ENCODE measurements at places on chromosomes 3 and 15.

DNA sequence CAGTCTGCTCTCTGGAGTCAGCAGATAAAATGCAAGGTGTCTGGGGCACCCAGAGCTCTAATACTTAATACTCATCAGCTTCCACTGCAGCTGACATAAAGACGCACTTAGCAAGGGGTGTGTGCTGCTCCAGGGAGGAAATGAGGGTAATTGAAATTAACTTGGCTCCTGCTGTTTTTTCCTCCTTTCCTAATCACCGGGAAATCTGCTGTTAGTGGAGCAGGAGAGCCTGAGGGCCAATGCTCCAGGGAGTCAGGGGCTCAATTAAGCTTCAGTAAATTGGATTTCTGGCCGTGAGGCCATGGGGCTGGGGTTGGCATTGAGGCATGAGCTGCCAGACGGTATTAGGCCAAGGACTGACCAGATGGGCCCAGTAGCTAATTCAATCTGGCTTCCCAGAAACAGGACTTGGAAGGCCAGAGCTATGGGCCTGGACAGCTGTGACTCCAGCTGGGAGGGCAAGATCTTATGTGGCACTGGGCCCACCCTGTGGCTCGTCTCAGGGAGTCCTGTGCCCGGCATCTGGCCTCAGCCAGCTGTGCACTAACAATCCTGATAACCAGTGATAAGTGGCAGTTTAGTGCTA, 30.7 kb upstream of the CHRNB4 start:
- DNase-seq = no peak

GRCh38 chr3:59339818-59340217, 290.0 kb upstream of the CFAP20DC start:
- no peak for DNase-seq

DNA sequence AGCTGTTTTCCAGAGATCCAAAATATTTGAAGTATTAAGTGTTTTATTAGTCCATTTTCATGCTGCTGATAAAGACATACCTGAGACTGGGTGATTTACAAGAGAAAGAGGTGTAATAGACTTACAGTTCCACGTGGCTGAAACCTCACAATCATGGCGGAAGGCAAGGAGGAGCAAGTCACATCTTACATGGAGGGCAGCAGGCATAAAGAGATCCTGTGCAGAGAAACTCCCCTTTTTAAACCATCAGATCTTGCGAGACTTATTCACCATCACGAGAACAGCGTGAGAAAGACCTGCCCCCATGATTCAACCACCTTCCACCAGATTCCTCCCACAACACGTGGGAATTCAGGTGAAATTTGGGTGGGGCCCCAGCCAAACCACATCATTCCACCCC, 82.0 kb downstream of the KY start:
- DNase-seq = no peak

DNA sequence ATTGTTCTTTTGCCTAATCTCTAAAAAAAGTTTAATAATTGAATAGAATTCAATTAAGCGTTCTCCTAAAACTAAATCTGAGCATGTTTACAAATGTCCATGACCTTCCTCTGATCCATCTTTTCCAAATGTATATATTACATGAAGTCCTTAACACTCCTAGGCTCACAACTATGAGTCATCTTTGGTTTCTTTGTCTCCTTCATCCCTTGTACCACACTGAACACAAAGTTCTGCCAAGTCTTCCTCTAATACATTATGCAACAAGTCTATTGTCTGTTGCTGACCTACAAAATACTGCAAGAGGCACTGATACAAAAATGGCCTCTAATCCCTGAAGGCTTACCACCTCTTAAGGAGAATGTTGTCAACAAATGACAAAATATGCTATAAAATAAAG, 550.2 kb downstream of the PYDC2 start:
- DNase-seq = no peak

DNA sequence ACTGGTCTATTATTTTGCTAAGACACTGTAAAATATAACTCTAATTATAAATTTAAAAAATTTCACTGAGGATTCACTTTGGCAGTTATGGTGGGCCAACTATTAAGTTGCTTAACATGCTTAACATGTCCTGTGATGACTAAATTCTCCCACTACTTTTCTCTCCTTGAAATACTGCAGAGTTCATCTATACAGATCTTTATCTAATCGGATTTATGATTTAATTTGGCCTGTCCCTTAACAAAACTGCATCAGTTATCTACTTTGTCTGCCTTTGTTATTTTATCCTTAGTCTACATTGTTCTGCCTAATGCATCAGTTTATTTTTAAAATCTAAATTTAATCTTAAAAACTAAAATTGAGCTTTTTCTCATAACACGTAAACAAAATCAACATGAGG, 26.4 kb downstream of the CD96 start:
- DNase-seq = no peak

- DNase-seq = no peak
These were observed 21.3 kb downstream of the GPR15 start for GRCh38 chr3:98553021-98553563.

DNA sequence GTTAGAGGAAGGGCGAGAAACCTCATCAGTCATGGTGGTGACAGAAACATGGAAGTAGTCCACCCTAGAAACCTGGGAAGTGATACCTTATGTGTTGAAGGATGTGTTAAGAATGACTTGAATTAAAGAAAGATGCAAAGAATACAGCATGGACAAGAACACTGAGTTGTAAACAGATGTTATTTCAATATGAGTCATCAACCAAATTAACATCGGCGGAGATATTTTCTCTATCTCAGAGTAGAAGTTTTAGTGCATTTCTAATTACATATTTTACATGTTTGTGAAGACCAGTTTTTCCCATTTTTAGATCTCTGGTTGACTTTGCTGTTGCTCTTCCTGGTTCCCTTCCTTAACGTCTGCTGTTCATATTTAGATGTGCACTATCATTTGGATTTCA, 268.8 kb upstream of the TBL1XR1 start:
- DNase-seq = no peak

GRCh38 chr15:70561885-70562284, 201.5 kb downstream of the UACA start:
- DNase-seq = peak; percentile 15

- DNase-seq = no peak
These were observed 263.7 kb upstream of the THBS1 start for GRCh38 chr15:39317225-39317624.

DNA sequence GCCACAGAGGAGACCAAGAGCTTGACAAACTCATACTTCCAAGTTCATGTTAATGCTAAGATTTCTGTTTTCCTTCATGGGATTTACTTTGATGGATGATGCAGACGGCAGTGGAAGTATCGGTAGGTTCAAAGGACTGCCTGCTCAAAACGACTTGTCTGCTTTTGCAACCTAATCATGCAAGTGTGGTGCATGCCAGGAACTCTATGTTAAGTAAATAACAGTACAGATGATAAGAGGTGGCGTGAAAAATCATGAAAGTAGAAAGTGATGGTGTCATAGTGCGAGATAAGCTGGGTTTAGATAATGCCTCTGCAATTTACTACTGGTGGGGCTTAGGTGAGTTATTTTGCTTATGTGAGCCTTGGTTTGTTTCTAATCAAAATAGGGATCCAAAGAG, 14.7 kb upstream of the LMCD1 start:
- DNase-seq = no peak

- DNase-seq = no peak
These were observed 42.0 kb upstream of the FEZF2 start for GRCh38 chr3:62415312-62415801.

- DNase-seq = no peak
These were observed 154.7 kb upstream of the KCNMB2 start for GRCh38 chr3:178381555-178381954.

- DNase-seq = no peak
These were observed 16.7 kb upstream of the WNT7A start for GRCh38 chr3:13896473-13897154.

- no peak for DNase-seq
These were observed 47.9 kb downstream of the PIK3CA start for GRCh38 chr3:179196098-179196497.

DNA sequence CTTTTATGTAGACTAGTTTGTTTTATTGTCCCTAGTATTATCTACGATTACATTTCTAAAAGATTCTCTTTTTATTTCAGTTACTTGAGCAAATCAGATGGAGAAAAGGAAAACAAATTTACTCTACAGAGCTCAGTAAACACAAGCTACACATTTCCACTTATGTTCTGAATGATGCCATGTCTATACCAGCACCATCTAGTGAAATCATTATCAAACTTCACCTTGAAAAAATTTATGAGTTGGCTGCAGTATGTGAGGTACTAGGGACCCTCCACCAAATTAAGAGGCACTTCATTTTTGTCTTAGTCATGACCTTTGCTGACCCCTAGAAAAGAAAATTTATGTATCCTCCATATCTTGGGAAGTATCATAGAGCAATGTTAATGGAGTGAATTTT, 827.4 kb downstream of the SI start:
- DNase-seq = no peak

DNA sequence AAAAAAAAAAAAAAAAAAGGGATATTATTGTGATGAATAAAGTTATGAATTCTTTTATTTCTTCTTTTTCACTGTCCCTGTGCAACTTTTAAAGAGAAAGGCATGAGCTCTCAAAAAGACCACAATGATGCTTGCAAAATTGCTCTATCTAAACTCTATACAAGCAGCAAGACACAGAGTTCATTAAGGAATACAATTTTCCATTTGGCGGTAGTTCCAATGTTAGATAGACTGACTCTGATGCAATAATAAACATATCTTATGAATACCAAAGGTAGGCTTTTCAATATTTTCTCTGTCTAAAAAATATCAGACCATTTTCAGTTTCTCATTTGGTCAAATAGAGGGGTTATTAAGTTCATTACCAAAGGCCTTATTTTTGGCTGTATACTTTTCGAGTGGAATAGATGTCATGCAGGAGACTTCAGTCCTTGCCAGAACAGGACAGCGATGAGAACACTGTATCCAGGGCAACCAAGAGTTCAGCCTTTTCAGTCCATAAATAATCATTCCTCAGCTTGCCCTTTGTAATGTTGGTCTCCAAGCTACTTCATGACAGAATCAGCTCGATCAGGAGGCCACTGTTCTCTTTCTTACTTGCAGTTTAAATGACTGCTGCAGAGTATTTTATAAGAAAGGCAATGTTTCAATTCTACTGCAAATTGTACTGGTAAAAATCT, 162.9 kb upstream of the FAM3D start:
- no peak for DNase-seq

DNA sequence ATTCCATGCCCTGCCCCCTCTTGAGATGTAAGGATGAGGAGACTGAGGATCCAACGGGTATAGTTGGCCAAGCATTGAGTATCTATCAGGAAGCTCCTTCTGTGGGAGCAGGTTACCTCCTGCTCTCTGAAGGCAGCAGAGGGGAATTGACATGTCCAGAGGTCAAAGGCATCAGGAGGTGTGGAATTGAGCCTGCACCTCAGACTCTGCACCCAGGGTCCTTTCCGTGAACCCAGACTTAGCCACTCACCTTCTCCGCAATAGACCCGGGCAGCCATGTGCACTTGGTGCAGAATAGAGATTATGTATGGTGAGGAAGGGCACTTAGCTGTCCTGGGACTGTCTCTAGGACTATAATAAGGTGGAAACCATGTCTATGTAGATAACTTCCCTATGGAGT, 399.0 kb upstream of the TPM1 start:
- DNase-seq = no peak

DNA sequence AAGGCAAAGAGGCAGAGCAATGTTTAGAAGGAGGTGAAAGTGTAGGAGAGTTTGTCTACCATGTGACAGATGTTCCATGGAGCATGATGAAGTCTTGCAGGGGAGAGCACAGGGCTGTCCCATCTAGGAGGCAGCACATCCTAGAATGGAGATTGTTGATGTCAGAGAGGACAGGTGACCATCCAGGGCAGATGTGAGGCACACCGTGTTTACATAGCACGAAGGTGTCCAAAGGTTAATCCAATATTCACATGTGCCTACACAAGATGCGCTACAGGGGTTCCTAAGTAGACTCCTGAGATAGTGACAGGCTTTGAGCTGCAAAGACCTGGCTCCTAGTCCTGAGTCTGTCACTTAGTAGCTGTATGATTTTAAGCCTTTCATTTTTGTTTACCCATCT, 219.3 kb upstream of the SLCO3A1 start:
- no peak for DNase-seq

- DNase-seq = peak; percentile 65
These were observed 898 bp downstream of the SMAD3 start for GRCh38 chr15:67066041-67066958.

DNA sequence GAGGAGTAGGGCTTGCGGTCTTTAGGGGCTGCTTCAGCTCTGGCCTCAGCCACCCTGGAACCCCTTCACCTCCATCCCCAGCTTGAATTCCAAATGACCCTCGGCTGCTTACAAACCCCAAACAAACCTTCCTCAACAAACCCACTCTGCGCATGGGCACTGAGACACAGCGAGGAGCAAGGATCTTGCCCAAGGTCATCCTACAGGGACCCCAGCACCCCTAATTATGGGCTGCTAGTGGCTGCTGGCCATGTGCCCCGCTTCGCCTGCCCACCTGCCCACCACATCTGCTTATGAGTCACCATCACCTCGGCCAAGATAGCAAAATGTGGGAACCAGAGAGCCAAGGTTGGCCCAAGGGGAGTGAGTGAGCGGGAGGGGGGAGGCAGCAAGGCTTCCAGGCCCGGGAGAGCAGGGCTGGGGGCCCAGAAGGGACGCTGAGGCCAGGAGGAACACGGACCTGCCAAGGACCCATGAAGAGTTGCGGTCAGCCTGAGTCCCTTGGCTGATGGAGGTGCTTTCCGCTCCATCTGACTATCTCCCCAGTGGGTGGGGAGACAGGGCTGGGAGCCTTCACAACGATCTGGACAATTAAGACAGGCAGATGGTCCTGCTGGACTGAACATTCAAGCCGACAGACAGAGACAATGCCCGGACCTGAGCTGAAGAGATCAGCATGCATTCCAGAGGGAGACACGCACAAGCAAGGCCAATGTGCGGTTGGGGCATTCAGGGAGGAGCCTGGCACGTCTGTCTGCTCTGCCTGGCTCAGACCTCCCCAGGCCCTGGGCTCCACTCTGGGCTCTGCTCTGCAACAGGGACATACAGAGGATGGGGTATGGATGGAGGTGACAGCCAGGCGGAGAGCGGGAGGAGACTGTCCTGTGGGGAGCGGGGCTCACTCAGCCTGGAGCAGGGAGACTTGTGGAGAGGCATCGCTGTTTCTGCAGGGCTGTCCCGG, 10.8 kb upstream of the GRIP2 start:
- no peak for DNase-seq

DNA sequence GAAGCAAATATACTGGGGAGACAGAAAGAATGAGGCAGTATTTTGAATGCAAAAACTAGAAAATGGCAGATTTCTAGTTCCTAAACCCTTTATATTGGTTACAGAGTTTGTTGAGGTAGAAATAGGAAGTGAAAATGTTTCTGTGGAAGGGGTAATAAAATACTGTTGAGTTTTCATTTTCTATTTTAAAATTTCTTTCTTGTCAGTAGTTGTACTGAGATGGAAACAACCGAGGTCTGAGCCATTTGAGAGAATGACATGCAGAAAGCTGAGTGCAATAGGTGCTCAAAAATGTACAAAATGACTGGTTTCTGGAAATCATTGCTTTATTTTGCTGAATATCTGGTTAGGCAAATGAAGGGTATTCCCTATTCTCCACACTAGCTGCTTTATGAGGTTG, 361.4 kb downstream of the CHL1 start:
- DNase-seq = no peak

GRCh38 chr3:167709690-167710089, 25.0 kb downstream of the PDCD10 start:
- no peak for DNase-seq

Data from sciatic nerve (tissue), 2 donors.